ENCODE measurements at places on chromosomes 4 and X. TPM values are rescaled to one million over a fixed set of nuclear protein-coding genes. Genes with fewer than 3 reads are reported as not detected.

- DNase-seq, result no peak
- no peaks in the 10 kb centered on the region for H3K36me3 ChIP-seq
- no peak overlapping the region for H3K27ac ChIP-seq
These were observed 6.4 kb upstream of the DCUN1D4 start for GRCh38 chr4:51836549-51836948.

MEPE gene
- total RNA-seq, result not detected

DNA sequence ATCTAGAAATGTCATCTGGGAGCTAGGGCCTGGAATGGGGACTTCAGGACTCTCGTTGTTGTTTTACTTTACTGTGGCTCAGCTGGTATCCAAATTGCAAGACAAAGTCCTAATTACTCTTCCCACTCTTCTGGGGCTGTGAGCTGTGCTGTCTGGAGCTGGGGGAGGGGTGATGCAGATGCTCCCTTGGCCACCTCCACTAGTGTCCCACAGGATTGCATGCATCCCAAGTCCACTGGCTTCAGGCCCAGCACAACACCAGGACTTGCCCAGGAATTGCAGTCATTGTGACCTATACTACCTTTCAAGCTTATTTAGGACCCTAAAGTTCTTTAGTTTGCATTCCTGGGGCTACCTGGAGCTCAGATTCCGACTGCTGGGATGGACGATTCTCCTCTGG, 366.1 kb upstream of the FAM47C start:
- DNase-seq, result no peak
- H3K27ac ChIP-seq, result no peak overlapping the region
- H3K27me3 ChIP-seq, result no peaks in the 10 kb centered on the region
- no peaks in the 10 kb centered on the region for H3K36me3 ChIP-seq

OTUD6A gene
- 6.9 TPM for total RNA-seq

DNAAF6 gene
- total RNA-seq, result 2.6 TPM

GRCh38 chr4:163515198-163515597, 20.7 kb downstream of the TMA16 start:
- H3K27ac ChIP-seq, result no peak overlapping the region
- no peaks in the 10 kb centered on the region for H3K4me1 ChIP-seq
- DNase-seq, result no peak
- no peaks in the 10 kb centered on the region for H3K36me3 ChIP-seq
- H3K27me3 ChIP-seq, result no peaks in the 10 kb centered on the region
- no peak overlapping the region for H3K4me3 ChIP-seq

TLR1 gene
- total RNA-seq, result 5.5 TPM

DNA sequence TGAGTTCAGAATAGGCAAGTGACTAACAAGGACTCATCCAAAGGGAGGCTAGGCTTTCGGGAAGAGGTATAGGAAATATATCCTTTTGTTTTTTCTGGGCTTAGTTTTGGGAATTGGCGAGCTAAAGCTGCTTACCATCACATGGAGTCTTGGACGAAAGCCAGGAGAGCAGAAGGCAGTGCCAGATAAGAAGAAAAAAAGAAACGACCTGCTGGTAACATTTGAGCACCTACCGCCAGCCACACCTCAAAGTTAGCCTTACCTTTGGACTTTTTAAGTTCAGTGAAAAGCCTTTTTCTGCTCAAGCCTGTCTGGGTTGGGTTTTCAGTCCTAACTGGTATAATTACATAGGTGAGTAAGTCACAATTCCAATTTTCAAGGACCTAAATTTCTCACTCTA, 85.1 kb upstream of the LCORL start:
- H3K27ac ChIP-seq, result no peak overlapping the region
- no peaks in the 10 kb centered on the region for H3K27me3 ChIP-seq

GRCh38 chrX:123822965-123823364, 36.9 kb upstream of the XIAP start:
- DNase-seq, result no peak
- no peak overlapping the region for H3K4me3 ChIP-seq
- no peak overlapping the region for H3K27ac ChIP-seq
- no peaks in the 10 kb centered on the region for H3K4me1 ChIP-seq
- H3K36me3 ChIP-seq, result no peaks in the 10 kb centered on the region

ITIH6 gene
- total RNA-seq, result not detected

ANK2 gene
- total RNA-seq, result 28.0 TPM

NPY1R gene
- 5.9 TPM for total RNA-seq

DNA sequence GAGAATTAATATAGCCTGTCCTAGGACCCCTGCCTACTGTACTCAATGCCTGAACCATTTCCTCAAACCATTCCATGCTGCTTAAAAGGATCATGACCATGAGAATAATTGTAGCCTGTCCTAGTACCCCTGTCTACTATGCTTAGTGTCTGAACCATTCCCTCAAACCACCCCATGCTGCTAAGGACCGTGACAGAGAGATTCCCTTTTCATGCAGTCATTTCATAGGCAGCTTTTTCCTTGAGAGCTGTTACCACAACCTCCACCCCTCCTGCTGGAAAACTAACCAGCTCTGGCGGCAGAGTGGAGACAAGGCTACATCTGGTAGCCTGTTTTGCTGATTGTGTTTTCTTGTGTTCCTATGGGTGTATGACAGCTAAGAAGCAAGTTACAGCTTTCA, 174.9 kb upstream of the SMARCAD1 start:
- H3K36me3 ChIP-seq, result no peaks in the 10 kb centered on the region
- H3K4me1 ChIP-seq, result no peaks in the 10 kb centered on the region
- H3K4me3 ChIP-seq, result no peak overlapping the region

DNA sequence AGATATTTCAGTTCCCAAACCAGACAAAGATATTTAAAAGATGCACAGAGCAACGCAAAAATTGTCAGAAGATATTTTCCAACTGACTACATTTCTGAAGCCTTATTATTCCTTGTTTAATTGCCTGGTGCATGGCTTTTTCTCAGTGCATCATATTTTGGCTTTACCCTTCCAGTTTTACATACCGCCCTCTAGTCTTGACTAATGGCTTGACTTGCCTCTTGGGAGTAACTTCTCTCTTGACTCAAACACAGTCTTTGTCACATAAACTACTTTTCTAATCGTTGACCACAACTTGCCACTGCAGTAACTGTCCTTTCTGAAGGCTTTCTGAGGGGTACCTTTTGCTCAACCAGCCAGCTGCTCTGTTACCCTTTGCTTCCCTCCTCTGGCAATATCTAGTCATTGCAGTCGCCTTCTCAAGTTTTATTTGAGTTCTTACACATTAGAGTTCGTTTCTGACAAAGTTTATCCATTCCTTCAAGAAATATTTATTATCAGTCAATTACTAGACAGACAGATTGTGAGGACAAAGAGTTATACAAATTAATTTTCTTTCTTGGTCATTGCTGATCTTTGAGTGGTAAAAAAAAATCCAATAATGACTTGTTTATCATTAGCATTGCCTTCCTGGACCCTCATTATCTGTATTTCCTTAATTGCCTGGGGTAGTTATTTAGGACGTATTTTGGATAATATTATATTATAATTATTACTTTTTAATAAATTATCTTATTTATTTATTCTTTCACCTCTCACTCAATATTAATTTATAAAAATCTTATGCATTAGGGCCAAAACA, 506.9 kb upstream of the PCDH10 start:
- no peak overlapping the region for H3K4me3 ChIP-seq
- no peak overlapping the region for H3K27ac ChIP-seq
- no peaks in the 10 kb centered on the region for H3K27me3 ChIP-seq
- DNase-seq, result peak; percentile 43

TRMT2B gene
- 13.3 TPM for total RNA-seq

- H3K36me3 ChIP-seq, result no peaks in the 10 kb centered on the region
- no peak for DNase-seq
- no peaks in the 10 kb centered on the region for H3K27me3 ChIP-seq
- no peak overlapping the region for H3K27ac ChIP-seq
- H3K4me1 ChIP-seq, result no peaks in the 10 kb centered on the region
These were observed 37.9 kb upstream of the PAPSS1 start for GRCh38 chr4:107757864-107758476.

- DNase-seq, result no peak
- H3K4me1 ChIP-seq, result no peaks in the 10 kb centered on the region
- H3K27ac ChIP-seq, result no peak overlapping the region
- no peaks in the 10 kb centered on the region for H3K27me3 ChIP-seq
- no peaks in the 10 kb centered on the region for H3K36me3 ChIP-seq
These were observed 320.7 kb upstream of the FTHL17 start for GRCh38 chrX:31392513-31392912.

- H3K27me3 ChIP-seq, result no peaks in the 10 kb centered on the region
- H3K4me3 ChIP-seq, result no peak overlapping the region
- no peaks in the 10 kb centered on the region for H3K36me3 ChIP-seq
- no peak overlapping the region for H3K27ac ChIP-seq
These were observed 134.2 kb downstream of the GALNTL6 start for GRCh38 chr4:171947400-171947799.

- no peak overlapping the region for H3K4me3 ChIP-seq
- no peak overlapping the region for H3K27ac ChIP-seq
- no peaks in the 10 kb centered on the region for H3K36me3 ChIP-seq
- H3K4me1 ChIP-seq, result no peaks in the 10 kb centered on the region
These were observed 78.2 kb downstream of the COL4A6 start for GRCh38 chrX:108359806-108360602.

GRCh38 chrX:80810365-80810978, 795 bp upstream of the BRWD3 start:
- H3K4me3 ChIP-seq, result peak overlapping the region; percentile 74
- H3K4me1 ChIP-seq, result peaks cover 4% of the 10 kb centered on the region
- no peaks in the 10 kb centered on the region for H3K36me3 ChIP-seq
- H3K27me3 ChIP-seq, result no peaks in the 10 kb centered on the region
- H3K27ac ChIP-seq, result no peak overlapping the region
- DNase-seq, result no peak

DNA sequence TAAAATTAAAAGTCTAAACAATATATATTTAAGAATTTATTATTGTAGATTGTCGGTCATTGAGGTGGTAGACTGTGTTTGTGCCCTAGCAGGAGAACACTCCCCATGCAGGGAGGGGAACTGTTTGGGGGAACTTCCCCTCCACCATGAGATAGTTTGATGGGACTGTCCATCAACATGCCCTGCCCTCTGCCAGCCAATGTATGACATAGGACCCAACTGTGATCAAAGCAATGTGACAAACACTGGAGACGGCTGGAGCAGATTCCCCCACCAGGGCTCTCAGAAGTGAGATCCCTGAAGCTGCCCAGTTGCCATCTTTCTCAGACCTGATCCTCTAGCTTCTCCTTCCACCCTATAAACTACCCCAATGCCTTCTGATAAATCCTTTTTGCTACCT, 44.9 kb downstream of the SH3KBP1 start:
- no peaks in the 10 kb centered on the region for H3K4me1 ChIP-seq
- H3K27me3 ChIP-seq, result no peaks in the 10 kb centered on the region
- no peaks in the 10 kb centered on the region for H3K36me3 ChIP-seq
- no peak overlapping the region for H3K27ac ChIP-seq
- DNase-seq, result no peak
- no peak overlapping the region for H3K4me3 ChIP-seq

SNCA gene
- total RNA-seq, result 2.0 TPM

RNF175 gene
- 0.99 TPM for total RNA-seq

SSX1 gene
- 14.3 TPM for total RNA-seq

GRCh38 chr4:26252349-26253025, 68.3 kb upstream of the RBPJ start:
- H3K36me3 ChIP-seq, result no peaks in the 10 kb centered on the region
- no peak overlapping the region for H3K4me3 ChIP-seq
- no peaks in the 10 kb centered on the region for H3K4me1 ChIP-seq
- no peak for DNase-seq
- no peak overlapping the region for H3K27ac ChIP-seq

DNA sequence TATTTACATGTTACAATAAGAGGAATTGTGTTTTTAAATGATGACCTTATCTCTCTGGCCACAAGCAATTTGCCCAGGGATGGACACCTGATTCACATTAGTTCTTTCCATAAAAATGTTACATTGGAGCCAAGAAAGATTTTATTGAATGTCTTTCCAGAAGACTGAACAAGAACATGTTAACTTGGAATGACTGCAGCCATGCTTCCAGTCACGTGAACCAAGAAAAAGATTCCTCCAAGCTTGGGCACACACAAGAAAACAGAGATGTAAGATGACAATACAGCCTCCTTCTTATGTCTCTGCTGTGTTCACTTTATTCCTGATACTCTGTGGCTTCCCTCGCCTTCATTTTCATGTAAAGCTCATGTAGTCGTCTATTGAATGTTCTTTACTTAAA, 737.6 kb downstream of the TRIML1 start:
- no peaks in the 10 kb centered on the region for H3K36me3 ChIP-seq
- H3K4me3 ChIP-seq, result no peak overlapping the region
- no peak for DNase-seq
- H3K27me3 ChIP-seq, result no peaks in the 10 kb centered on the region

TCEANC gene
- 5.6 TPM for total RNA-seq

All from testis (tissue), 5 donors.